Stimulated activated CD8-positive, alpha-beta memory T cell treated with anti-CD3 and anti-CD28 coated beads, Interleukin-4, amount 100 ng/mL, for 1 hour (primary cell): ENCODE measurements at places on chromosomes 1 and 21.

DNA sequence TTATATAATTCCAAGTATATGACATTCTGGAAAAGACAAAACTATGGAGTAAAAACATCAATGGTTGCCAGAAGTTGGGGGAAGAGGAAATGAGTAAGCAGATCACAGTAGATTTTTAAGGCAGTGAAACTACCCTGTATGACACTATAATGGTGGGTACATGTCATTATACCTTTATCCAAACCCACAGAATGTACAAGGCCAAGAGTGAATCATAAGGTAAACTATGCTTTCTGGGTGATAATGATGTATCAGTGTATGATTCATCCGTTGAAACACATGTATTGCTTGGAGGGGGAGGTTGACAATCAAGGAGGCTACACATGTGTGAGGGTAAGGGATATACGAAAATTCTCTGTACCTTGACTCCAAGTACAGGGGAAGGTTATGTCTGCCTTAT, 862.7 kb downstream of the PLA2G4A start:
- DNase-seq, result no peak

DNA sequence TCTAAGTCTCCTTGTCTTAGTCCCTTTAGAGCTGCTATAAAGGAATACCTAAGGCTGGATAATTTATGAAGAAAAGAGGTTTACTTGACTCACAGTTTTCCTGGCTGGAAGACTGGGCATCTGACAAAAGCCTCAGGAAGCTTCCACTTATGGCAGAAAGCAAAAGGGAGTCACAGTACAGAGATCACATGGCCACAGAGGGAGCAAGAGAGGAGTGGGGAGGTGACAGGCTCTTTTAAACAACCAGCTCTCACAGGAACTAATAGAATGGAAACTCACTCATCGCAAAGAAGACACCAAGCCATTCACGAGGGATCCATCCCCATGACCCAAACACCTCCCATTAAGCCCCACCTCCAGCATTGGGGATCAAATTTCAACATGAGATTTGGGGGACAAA, 68.8 kb downstream of the DDAH1 start:
- DNase-seq, result no peak

GRCh38 chr1:27958513-27958912, 1.3 kb upstream of the XKR8 start:
- DNase-seq, result no peak

DNA sequence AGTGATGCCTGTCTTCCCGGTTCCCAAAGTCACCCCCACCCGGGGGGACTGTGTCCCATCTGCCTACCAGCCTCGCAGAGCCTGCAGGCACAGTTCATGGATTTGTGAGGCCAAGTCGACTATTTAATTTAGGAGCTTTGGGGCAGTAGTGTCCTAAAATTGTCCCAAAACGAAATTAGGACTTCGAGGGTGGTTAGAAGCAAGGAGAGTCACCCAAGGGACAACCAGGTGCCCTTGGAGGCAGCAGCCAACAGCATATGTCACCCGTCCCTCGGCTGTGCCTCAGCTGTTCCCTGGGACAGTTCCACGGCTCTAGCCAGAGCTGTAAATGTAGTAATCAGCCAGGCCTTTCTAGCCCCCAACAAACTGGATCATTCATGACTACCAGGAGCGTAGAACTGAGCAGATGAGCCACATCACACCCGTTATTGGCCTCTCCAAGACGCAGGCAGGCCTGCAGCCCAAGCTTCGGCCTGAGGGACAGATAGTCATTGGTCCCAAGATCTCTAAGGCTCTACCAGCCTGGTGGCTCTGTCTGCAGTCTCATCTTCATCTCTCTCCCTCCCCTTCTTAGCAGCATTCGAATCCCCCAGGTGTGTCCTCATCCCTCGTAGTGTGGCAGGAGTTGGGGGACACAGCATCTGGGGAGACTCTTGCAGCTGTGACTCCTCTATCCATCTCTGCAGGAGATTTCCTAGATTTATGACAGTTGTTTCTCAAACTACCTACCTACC, 2.9 kb downstream of the PAX7 start:
- no peak for DNase-seq

DNA sequence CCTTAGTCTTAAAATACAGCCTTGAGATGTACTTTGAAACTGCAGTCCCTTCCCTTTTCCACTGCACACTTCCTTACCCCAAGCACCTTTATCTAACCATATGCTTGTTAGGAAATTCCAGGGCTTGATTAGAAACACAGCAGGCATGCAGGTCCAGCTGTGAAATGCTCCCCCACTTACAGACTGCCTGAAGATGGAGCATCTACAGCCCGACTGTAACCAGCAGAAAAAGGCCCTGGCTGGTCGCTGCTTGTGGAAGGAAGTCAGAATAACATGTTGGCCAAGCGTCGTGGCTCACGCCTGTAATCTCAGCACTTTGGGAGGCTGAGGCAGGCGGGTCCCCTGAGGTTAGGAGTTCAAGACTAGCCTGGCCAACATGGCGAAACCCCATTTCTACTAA, 37.2 kb downstream of the VN1R5 start:
- DNase-seq, result no peak

DNA sequence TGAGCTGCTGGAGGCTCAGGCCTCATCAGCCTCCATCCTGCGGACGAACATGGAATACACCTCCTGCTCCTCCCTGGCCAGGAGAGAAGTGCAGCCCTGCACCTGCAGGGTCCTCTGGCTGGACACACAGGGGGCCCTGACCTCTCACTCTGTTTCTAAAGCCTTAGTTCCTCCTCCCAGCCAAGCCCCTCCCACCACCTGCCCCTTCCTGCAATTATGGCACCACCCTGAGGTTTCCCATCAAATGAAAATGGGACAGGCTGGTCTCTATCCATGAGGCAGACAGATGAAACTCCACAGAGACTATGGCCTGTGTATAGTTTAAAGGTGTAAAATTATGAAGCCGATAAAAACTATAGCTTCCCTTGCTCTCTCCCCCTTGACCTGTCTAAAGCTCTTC, 42.6 kb downstream of the CACNA1S start:
- no peak for DNase-seq

DNA sequence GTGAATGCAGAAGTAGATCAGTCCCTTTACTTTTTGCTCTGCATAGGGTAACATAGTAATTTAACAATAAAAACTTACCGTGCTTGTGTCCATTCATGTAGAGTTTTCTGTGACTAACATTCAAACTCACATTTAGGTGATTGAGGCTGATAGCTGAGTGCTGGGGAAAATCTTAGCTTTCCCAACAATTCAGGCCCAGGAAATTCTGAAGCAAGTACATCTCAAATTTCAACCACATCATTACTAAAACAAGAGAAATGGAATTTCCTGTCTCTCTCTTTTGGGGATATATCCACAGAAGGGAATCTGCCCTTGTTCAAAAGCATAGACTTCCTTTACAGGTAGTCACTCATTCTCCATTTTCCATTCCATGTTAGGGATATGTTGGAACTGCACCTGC, 33.1 kb upstream of the C1orf146 start:
- no peak for DNase-seq

- DNase-seq, result no peak
These were observed 130.3 kb downstream of the CASZ1 start for GRCh38 chr1:10665930-10666850.
